Esophagus mucosa (tissue), 1 donor: ENCODE measurements at places on chromosomes 13 and 19. TPM values are rescaled to one million over a fixed set of nuclear protein-coding genes. Genes with fewer than 3 reads are reported as not detected.

HPN gene
- total RNA-seq: not detected

ZNF730 gene
- 0.44 TPM for total RNA-seq

ZSWIM9 gene
- 2.4 TPM for total RNA-seq

TEX101 gene
- total RNA-seq: 3.3 TPM

RASGRP4 gene
- total RNA-seq: 0.24 TPM

EHD2 gene
- total RNA-seq: 37.0 TPM

UQCR11 gene
- total RNA-seq: 225 TPM

KLK4 gene
- total RNA-seq: not detected

IRS2 gene
- total RNA-seq: 1.6 TPM

MTUS2 gene
- 0.12 TPM for total RNA-seq

TMEM86B gene
- total RNA-seq: 1.8 TPM

CXCL17 gene
- total RNA-seq: 38.6 TPM

OR7A5 gene
- total RNA-seq: not detected

ZNF570 gene
- total RNA-seq: 1.4 TPM

CFAP97D2 gene
- not detected for total RNA-seq

DNA sequence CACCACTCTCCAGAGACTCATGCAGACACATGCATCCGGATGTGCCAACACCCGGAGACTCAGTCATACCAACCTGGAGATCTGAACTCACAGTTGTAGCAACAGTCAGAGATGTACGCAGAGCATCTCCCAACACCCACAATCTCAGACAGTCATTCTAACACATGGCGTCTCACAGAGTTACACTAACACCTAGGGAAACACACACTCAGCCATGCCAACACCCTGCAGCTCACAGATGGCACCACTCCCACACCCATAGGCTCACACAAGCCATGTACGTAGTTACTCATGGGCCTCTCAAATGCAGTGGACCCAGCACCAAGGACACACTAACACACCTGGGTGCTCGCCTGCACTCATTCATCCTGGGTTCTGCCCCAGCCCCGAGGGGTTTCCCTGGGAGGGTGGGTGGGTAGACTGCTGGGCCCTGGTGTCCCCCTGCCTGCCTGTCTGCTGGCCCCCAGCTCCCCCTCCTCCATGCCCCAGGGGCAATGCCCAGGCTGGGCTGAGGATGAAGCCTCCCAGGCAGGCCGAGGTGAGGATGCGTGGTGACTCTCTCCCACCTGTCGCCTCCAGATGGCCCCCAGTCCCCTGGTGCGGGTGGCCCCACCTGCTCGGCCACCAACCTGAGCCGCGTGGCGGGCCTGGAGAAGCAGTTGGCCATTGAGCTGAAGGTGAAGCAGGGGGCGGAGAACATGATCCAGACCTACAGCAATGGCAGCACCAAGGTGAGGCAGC lies 10.0 kb downstream of the PKN1 start:
- ATAC-seq: no peak

- no peak for ATAC-seq
Observed at GRCh38 chr13:101267656-101268055, 148.7 kb downstream of the NALCN start.

- no peak for ATAC-seq
Observed at GRCh38 chr13:67283637-67284036, 53.5 kb upstream of the PCDH9 start.

GRCh38 chr19:7975037-7975436 lies 30.4 kb downstream of the ELAVL1 start:
- no peak for ATAC-seq

GRCh38 chr13:27636589-27637288 lies 15.0 kb downstream of the POLR1D start:
- ATAC-seq: no peak

DNA sequence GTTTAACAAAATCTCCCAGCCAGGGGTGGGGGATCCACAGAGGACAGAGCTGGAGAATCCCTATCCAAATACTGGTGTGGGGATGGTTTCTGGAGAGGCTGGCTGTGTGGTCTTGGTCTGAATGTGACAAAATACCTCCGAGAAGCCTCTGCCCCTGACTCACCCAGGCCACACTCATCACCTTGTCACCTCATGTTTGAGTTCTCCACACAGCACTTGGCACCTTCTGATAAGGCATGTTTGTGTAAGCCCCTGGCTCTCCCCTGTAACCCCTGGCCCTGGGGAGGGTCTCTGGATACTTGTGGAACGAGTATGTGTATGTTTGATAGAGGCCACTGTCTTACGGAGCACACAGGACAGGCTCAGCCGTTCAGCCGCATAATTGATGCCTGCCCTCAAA lies 14.7 kb downstream of the TECR start:
- peak; percentile 30 for ATAC-seq

- ATAC-seq: no peak
Observed at GRCh38 chr13:21974741-21975140, 303.9 kb downstream of the FGF9 start.

- ATAC-seq: no peak
Observed at GRCh38 chr13:91714855-91715254, 316.4 kb downstream of the GPC5 start.

GRCh38 chr19:3343619-3344502 lies 22.5 kb upstream of the NFIC start:
- peak; percentile 91 for ATAC-seq

DNA sequence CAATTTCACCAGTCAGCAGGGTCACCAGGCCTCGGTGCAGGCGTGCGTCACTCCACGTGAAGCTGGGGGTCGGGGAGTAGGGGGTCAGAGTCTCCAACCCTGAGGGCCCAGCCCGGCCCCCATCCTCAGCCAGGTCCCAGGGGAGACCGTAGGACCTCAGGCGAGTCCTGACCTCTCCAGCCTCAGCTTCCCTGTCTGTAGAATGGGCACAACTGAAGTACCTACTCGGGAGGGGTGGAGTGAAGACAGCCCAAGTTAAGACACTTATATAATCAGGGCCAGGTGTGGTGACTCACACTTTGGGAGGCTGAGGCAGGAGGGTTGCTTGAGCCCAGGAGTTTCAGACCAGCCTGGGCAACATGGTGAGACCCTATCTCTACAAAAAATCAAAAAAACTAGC lies 2.7 kb upstream of the SPACA4 start:
- ATAC-seq: peak; percentile 5

DNA sequence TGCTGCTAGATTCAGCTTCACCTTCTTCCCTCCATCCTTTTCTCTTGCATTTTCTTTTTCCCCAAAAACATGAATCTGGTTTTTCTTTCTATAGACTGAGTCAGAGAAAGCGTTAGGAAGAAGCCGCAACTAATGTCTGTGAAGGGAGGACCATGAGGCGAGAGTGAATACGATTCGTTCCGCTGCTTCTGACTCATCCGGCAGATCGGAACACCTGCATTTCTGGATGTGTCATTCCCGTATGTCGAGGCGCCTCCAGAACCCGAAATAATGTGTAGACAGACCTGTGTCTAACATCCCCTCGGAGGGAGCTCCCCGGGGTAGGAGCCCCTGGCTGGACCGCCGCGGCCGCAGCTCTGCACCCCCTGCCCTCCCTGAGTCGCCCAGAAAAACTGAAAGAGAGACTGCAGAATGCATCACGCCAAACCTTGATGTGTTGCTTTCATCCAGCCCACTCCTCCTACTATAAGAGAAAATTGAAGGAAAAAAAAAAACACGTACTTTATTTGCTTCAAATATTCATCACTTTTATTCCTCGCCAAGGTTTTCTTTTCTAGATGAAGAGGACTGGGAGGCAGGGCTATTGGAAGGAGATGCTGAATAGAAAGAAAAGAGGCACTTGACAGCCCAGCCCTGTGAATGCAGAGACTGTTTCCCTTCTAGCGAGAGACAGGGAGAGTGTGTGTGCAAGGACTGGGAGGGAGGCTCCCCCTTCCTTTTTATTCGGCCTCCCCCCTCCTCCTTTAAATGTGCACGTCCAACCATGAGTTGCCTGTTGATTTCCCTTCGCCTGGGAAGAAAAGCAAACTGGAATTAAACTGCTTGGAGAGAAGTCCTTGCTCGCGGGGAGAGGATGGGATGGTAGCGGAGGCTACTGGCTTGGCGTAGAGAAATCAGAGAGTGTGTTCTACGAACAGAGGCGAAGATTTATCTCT lies 616 bp upstream of the PCDH17 start:
- ATAC-seq: peak; percentile 27

GRCh38 chr13:69418319-69418718 lies 689.3 kb upstream of the ATXN8OS start:
- ATAC-seq: no peak

GRCh38 chr19:10230861-10231611 lies at the start of gene S1PR2:
Gene S1PR2, minus strand, starts transcription at chr19:10231331. Its CDS starts 6,426 bp downstream, at chr19:10224905.
- peak; percentile 57 for ATAC-seq

GRCh38 chr13:99658261-99658991 lies 157.2 kb downstream of the TM9SF2 start:
- ATAC-seq: no peak

DNA sequence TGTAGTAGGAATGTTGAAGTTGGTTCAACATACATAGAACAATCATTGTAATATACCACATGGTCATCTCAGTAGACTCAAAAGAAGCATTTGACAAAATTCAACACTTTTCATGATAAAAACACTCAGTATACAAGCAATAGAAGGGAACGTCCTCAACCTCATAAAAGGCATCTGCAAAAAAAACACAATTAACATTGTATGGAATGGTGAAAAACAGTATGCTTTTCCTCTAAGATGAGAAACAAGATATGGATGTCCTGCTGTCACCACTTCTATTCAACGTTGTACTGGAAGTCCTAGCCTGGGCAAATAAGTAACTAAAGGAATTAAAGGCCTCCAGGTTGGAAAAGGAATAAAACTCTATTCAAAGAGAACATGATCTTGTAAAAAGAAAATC lies 54.5 kb downstream of the FNDC3A start:
- ATAC-seq: no peak

GRCh38 chr13:28819046-28819730 lies 951 bp upstream of the MTUS2 start:
- ATAC-seq: no peak

DNA sequence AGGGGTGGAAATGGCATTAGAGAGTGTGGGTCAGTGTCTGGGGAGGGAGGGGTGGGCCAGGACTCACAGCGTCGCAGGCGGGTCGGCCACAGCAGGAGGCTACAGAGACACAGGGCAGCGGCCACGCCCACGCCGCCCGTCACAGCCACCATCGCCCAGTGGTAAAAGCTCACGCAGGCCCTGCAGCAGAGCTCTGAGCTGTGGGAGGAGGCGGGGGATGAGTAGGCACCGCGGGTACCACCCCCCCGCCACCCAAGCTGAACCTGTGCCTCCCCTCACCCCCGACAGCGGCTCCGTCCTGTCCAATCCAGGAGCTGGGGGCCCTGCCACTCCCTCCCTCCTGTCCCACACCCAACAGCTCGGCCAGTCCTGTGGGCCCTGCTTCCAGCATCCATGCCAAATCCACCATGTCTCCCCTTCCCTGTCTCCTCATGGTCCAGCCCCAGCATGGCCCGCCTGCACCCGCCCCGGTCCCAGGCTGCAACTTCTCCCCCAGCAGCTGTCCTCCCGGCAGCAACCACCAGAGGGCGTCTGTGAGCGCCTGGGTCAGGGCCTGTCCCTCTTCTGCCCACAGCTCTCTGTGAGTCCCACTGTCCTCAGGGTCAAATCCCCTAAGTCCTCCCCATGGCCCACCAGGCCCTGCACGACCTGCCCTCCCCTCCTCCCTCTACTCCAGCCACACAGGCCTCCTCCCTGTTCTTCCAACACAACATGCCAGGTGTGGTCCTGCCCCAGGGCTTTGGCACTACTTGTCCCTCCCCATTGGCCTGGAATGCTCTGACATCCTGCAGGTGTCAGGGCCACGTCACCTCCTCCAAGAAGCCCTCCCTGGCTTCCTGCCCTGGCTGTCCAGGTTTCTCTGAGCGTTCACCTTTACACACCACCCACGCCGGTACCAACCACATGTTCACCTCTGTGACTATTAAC lies 6.0 kb downstream of the TEKTIP1 start:
- peak; percentile 53 for ATAC-seq

GRCh38 chr19:27966390-27966816 lies 1246.5 kb downstream of the UQCRFS1 start:
- no peak for ATAC-seq

DNA sequence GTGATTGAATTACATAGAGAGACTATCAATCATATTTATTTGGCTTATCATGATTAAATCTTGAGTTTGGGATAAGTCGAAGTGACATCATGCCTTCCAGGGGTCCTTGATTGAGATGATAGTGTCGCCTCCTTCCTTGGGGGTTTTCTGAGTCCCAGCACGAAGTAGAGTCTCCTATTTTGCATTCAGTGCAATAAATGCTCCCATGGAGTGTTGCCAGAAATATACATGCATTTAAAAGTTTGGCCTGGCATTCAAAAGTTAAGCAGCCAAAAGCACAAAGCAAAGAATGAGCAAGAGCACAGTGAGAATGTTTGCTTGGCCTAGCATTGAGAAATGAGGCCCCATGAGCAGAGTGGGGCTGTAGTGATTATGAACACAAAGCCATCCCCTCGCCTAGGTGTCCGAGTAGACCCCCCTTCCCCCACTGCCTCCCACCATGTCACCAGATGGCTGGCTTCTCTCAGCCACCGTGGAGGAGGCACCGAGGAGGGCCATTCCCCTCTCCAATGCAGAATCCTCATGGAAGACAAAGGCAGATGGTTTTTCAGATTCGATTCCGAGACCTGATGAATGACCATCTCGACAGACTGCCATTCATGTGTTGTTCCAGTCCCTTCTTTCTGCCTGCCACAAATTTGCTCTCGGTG lies 58.8 kb upstream of the UBL3 start:
- no peak for ATAC-seq

DNA sequence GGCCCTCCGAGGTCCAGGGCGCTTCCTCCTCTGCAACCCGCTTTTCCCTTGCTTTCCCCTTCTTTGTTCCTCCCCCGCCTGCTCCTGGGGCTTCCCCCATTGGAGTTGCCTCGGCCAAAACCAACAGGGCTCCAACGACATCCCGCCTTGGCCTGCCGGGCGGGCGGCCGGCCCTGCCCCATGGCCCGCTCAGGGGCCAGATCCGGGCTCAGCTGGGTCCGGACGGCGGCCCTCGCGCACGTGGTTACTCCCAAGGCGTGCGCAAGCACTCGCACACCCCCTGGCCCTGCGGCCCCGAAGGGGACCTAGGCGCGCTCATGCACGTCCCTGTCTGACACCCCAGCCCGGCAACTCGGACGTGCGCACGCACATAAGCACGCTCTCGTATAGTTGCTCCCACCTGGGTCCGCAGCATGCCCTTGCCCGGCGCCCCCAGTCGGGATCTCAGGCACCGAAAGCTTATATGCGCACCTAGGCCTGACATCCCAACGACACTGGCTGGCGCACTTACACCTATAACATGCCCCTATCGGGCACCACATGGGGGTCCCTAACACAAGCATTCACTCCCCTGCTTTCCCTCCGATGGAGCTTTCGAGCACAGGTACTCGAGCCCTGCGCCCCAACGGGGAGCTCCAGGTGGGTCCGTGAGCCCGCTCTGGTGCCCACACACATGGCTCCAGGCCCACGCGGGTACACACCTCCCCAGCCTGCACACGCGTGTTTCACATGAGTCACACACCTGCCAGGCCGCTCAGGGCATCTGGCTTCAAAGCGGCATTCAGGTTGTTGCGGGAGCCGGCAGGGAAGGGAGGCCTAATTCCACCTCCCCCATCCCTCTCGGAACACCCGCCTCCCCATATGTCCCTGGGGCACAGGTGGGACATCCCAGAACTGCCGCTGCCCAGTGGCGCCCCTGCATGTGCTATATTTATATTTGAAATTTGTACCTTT lies 15.0 kb downstream of the NFIX start:
- peak; percentile 44 for ATAC-seq

GRCh38 chr19:33819880-33820781 lies 23.5 kb downstream of the KCTD15 start:
- ATAC-seq: peak; percentile 91
